Activated CD4-positive, alpha-beta T cell treated with anti-CD3 and anti-CD28 coated beads, Interleukin-2, amount 10 ng/mL, durations not matched to agents 24 days and 14 days (primary cell): ENCODE measurements at places on chromosomes 13 and 19. TPM values are rescaled to one million over a fixed set of nuclear protein-coding genes. Genes with fewer than 3 reads are reported as not detected.

Gene ZNF471
- total RNA-seq: 0.09 and 0.19 TPM in 2 replicates

Gene UBL3
- 9.5 and 10.1 TPM in 2 replicates for total RNA-seq

Gene CKM
- not detected in 2 replicates for total RNA-seq

Gene CGB8
- total RNA-seq: not detected in 2 replicates

Gene CEACAM20
- not detected in 2 replicates for total RNA-seq

Gene PLIN4
- not detected in 2 replicates for total RNA-seq

Gene VSTM2B
- total RNA-seq: not detected in 2 replicates

Gene HIPK4
- total RNA-seq: not detected in 2 replicates
